Lung (tissue), 17 donors: ENCODE measurements at places on chromosomes 5 and 9. TPM values are rescaled to one million over a fixed set of nuclear protein-coding genes. Genes with fewer than 3 reads are reported as not detected.

- DNase-seq = no peak
These were observed 129.3 kb upstream of the LHFPL2 start for GRCh38 chr5:78777901-78778300.

- no peak for DNase-seq
These were observed 47.0 kb downstream of the CCDC125 start for GRCh38 chr5:69285448-69286116.

GRCh38 chr5:178449163-178450070, 140.8 kb downstream of the COL23A1 start:
- DNase-seq = no peak

DNA sequence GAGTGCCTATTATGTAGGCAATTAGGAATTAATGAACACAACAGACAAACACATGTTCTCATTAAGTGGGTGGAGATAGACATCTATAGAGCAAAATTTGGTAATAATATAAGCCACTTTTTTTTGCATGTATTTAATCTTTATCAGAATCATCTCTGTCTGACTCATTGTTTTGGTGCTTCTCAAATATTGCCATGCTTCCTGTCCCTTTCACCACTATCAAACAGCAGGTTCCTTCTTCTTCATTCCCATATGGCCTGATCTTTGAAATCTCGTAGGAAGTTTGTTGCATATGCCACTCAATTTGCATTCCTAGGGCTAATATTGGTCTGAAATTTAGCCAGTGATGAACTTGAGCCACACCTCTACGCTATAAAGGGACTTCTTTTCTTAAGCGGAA, 128.9 kb upstream of the SPEF2 start:
- DNase-seq = no peak

DNA sequence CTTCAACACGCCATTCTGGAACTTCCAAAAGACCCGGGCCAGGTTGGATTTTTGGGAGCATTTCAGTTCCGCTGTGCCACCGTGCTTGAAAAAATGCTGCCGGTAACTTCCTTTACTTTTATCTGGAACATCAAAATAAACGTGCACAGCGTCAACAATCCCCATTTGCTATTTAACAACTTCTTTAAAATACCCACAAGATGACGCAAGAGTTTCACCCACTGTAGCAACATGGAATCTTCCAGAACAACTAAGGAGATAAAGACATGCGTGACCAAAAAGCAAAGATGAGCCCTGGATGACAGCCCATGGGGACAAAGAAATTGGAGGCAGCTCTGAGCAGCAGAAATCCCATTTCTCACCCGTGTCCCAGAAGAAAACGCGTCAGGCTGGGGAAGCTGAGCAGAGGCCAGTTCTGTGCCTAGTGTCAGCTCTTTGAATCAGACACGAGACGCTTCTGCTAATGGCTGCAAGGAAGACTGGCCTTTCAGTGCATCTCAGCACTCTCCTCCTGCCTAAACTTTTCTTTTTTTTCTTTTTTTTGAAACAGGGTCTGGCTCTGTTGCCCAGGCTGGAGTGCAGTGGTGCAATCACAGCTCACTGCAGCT, 61.3 kb downstream of the SECISBP2 start:
- no peak for DNase-seq

GRCh38 chr9:135365013-135365768, 114.4 kb upstream of the PPP1R26 start:
- DNase-seq = no peak

DNA sequence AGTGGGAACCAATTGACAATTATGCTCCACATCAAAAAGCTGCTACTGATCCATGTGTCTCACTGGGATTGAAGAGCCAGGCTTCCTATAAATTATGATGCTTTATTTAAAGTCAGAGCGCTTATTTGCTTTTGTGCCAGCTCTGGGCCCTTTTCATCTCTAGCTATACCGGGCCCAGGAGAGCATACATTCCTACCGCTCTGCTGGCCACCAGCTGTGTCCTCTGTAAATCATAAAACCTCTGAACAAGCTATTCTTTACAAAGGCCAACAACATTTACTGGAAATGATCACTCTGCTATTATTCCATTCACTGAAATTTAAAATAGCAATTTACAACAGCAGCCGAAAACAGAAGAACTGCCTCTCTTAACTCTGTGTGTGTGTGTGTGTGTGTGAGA, 86.6 kb downstream of the ZNF608 start:
- DNase-seq = no peak

DNA sequence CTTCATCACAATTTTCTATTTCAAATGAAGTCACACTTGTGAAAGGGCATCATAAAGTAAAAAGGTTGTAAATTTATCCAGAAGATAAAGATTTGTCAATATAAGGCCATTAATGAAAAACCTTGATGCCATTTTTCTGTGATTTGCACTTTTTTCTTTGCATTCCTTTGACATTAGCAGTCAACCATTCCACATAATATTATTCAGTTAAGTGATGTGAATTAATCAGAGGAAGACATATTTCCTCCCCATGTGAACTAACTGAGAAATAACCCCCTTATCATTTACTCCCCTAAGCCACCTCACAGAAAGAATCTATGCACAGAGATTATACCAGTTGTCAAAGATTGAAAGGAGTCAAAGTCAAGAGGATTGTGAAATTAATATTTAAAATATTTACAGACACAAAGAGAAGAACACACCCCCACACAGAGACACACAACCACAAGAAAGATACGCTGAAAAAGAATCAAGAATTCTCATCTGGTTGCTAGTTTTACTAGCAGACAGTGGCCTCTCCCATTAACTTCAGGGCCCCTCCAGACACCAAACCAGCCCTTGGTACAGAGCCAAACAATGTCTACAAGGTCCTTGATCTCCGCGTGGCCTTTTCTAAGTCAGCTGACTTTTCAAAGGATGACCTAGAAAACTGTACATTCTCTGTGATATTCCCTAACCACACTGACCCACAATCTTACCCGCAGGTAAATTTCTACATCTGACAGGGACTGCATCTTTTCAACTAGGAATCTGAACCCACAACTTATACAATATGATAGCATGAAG, 29.5 kb downstream of the GNAQ start:
- no peak for DNase-seq

DNA sequence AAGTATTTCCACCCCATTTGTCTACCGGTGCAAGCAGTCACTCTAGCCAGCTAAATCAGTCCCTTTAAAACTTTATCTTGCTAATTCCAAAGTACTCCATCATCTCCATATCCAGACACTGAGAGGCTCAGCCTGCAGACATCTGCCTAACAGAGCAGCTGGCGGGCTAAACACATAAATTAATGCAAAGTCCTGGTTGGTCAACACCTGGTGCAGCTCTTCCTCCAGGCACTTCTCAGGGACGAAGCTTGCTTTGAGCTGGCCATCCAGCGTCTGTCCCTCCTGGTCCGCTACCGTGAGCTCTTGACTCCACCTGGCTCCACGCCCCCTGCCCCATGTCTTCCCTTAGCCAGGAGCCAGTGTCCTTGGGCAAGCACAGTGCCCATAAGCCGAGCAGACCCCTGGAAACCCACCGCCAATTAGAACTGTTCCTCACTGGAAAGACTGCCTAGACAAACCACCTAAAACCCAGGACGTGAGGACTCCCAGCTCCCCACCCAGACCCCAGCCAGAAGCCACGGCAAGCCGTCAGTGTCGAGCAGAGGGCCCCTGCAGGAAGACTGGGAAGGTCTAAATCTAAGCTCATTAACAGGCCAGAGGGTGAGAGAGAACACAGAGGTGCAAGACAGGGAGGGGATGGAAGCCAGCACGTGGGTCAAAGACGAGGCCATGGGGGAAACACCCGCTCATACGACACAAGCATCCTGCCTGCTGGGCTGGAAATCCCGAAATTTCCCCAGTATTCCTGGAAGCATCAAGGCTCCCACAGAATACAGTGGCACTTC, 120.0 kb downstream of the COL23A1 start:
- no peak for DNase-seq

GRCh38 chr9:110687497-110687896, 18.9 kb downstream of the MUSK start:
- no peak for DNase-seq

DNA sequence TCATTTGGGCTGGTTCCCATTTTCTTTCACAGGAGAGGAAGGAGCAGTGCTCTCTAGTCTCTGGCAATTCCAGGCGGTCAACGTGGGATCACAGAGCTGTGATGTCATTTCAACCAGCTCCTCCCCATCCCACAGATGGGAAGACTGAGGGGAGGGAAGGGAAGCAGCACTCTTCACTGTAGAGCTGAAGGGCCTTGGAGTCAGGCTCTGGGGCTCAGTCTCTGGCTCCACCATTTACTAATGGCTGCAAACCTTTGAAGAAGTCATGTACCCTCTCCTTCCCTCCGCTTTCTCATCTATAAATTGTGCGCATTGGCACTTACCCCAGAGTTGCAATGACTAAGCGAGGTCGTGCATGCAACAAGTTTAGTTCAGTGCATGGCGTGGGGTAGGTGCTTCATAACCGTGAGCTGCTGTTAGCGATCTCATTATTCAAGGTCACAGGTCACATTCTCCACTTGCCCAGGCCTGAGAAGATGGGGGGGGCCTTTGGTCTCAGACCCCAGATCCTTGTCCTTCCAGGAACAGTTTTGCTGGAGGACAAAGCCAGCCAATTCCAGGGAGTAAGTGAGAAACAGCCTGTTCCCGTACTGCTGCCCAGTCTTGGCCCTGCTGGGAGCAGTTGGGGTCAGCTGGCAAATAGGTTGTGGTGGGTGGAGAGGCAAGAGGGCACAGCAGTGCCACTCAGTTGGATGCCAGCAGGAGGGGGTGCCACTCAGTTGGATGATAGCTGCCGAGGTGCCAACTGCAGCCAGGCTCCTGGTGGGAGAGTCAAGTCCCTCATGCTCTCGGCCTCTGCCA, 136.7 kb downstream of the RGS3 start:
- no peak for DNase-seq

DNA sequence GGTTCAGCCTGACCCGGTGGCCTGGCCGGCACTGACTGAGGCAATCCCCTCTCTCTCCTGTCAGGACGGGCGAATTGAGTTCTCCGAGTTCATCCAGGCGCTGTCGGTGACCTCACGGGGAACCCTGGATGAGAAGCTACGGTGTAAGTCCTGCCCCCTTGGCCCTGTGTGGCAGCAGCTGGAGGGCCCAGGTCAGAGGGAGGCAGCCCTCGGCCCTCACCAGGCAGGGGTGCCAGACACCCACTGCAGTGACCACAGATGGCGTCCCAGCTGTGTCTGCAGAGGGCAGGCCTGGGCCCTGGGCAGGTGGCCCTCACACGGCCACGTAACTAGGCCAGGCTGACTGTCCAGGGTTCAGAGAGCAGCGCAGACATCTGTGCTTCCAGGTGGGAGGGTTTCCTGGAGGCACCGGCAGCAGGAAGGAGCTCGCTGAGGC, 45.9 kb upstream of the HMCN2 start:
- DNase-seq = no peak

- no peak for DNase-seq
These were observed 2.2 kb upstream of the ALDOB start for GRCh38 chr9:101437806-101438232.

Gene ADGRD2
- polyA plus RNA-seq = not detected

Gene TSSK1B
- 0.06 TPM for polyA plus RNA-seq

Gene TESK1
- 40.1 TPM for polyA plus RNA-seq

Gene POU5F2
- 0.14 TPM for polyA plus RNA-seq

Gene WWC1
- polyA plus RNA-seq = 77.0 TPM

Gene CTSV
- 0.61 TPM for polyA plus RNA-seq

Gene IQGAP2
- polyA plus RNA-seq = 6.0 TPM

Gene LCN10
- 6.4 TPM for polyA plus RNA-seq

Gene SPOUT1
- polyA plus RNA-seq = 23.7 TPM

Gene TMEM232
- polyA plus RNA-seq = 5.0 TPM

Gene C9
- polyA plus RNA-seq = not detected

Gene FRMD3
- 0.75 TPM for polyA plus RNA-seq
